OCI-M1 (cell line): ENCODE measurements at places on chromosomes 12 and 14.

- no peak for DNase-seq
Observed at GRCh38 chr12:80966001-80966400, 28.3 kb upstream of the LIN7A start.

DNA sequence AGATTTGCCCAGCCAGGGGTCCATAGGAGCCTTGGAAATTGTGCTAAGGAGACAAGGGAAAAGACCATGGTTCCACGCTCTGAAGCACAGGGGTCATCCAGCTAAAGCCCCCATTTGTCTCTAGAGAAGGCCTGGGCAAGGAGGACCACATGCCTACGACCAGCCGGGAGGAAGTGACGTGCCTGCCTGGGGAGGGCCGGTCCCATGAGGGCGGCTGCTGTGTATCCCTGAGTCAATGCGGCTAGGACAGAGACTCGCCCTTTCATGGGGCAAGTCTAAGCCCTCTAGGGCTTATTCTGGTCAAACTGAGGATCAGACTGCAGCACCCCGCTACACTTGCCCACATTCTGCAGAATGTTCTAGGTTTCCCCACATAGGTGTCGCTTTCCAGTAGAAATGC lies 20.6 kb upstream of the RIN3 start:
- DNase-seq, result no peak

GRCh38 chr12:42237853-42238239 lies 202 bp downstream of the YAF2 start:
- no peak for DNase-seq

- no peak for DNase-seq
Observed at GRCh38 chr14:32354716-32355115, 25.6 kb downstream of the AKAP6 start.

GRCh38 chr12:77079631-77080030 lies 14.3 kb upstream of the E2F7 start:
- no peak for DNase-seq

- no peak for DNase-seq
Observed at GRCh38 chr14:80152763-80153162, 58.5 kb downstream of the DIO2 start.

DNA sequence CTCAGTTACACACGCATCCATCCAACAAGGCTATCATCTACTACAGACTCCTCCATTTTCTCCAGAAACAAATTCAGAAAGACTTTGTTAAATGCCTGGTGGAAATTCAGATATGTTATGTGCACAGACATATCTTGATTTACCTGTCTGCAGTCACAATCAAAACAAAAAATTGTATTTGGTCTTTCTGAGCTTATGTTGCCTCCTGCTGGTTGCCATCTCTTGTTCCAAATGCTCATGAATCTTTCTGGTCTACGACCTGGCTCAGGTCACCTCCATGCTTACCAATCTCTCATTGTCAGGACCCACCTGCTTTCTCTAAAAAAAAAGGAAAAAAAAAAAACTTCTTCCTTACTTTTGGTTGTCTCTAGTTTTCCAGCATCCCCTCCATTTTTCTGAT lies 169.2 kb upstream of the PLXNC1 start:
- peak; percentile 63 for DNase-seq

DNA sequence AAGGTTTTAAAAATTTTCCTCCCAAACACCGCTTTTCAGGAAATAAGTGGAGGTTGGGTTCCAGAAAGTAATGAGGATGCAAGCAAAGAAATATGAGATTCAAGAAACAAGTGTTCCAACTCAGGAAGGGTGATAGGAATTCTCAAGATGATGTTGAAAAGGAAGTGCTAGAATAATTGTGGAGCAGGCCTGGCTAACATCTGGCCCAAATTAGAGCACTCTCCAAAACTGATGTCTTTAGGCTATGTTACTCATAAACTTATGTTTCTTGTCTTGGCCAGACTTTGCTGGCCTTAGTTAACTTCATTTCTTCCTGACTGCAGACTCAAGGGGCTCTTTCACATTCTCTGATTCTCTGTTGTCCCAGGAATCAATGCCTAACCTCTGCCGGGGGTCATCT lies 116.3 kb downstream of the TMTC3 start:
- no peak for DNase-seq

- no peak for DNase-seq
Observed at GRCh38 chr14:69535230-69535848, 39.3 kb downstream of the CCDC177 start.

GRCh38 chr14:100147691-100148464 lies 11.6 kb downstream of the DEGS2 start:
- no peak for DNase-seq

DNA sequence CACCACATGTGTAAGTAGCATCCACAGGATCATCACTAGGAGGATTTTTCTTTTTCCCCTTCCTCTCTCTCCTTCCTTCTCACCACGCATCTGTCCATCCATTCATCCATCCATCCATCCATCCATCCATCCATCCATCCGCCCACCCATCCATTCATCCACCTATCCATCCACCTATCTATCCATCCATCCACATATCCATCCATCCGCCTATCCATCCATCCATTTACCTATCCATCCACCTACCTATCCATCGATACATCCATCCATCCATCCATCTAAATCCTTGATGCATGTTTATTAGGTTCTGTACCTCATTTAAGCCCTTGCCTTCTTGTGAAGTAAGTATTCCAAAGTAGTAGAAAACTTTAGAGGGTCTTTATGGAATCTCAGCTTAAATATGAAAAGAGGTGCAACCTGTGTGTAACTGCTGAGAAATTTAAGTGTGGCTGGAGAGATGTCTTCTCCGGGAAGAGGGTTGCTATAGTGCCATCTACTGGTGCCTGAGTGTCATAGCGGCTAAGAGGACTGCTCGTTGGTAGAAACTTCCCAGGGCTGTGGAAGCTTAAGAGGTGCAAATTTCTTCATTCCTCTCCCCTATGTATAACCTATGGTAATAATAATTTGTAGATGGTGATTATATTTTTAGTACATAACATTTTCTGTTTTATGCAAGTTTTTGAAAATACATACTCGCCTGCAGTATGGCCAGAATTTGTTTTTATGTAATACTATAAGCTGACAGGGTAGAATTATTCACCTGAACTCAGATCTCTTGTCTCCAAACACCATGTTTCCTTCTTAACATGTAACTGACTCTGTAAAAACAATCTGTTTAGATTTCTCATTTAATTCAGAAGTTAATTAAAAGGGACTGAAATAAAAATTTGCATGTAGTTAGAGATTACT lies 46.0 kb downstream of the MYO1H start:
- DNase-seq, result peak; percentile 73

DNA sequence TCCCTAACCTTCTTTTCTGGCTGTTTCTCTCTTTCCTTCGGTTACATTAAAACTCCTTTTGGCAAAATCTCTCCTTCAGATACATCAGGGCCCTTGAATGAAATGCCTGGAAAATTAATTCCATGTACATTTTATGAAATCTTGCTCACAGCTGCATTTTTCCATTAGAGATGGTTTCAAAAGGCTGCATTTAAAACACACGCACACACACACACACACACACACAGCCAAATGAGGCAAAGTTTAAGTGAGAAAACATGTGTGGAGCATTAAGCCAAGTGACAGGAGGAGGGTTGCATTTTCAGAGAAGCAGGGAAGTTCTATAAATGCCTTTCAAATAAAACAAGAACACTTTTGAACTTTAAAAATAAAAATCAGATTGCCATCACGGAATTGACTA lies 216.4 kb downstream of the LRIG3 start:
- no peak for DNase-seq

- no peak for DNase-seq
Observed at GRCh38 chr12:29902043-29902442, 118.3 kb upstream of the TMTC1 start.

- DNase-seq, result no peak
Observed at GRCh38 chr12:33192226-33192625, 247.4 kb downstream of the SYT10 start.

GRCh38 chr14:101233808-101234207 lies 327.5 kb upstream of the DIO3 start:
- no peak for DNase-seq

GRCh38 chr14:74213907-74214803 lies 25.1 kb upstream of the VSX2 start:
- no peak for DNase-seq

DNA sequence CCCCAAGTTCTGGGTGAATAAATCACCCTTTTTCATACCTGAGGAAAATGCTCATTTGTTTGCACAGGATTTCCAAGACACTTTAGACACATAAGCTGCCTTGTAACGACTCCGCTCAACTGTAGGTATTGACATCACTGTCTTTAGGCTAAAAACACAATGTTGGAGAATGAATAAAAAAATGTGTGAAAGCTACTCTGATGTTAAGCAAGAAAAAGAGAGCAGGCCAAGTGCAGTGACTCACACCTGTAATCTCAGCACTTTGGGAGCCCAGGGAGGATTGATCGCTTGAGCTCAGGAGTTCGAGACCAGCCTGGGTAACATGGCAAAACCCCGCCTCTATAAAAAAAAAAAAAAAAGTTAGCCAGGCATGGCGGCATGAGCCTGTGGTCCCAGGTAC lies 11.1 kb upstream of the CIPC start:
- no peak for DNase-seq

GRCh38 chr14:92253381-92253894 lies 69.5 kb upstream of the SLC24A4 start:
- DNase-seq, result no peak

DNA sequence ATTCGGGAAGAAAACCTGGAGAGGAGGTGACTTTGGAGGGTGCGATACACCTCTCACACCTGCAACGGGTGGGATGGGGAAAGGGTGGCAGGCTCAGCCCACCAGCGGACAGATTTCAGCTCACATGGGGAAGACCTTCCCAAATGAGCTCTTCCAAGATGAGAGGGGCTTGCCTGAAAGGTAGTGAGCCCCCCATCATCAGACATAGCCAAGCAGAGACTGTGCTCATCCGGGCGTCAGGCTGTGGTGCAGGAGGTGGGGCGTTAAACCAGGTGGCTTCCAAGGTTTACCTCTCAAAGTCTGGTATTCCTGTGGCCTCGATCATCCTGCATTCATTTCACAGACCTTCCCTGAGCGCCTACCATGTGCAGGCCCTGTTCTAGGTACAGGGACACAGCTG lies 105.4 kb upstream of the FKBP4 start:
- no peak for DNase-seq

DNA sequence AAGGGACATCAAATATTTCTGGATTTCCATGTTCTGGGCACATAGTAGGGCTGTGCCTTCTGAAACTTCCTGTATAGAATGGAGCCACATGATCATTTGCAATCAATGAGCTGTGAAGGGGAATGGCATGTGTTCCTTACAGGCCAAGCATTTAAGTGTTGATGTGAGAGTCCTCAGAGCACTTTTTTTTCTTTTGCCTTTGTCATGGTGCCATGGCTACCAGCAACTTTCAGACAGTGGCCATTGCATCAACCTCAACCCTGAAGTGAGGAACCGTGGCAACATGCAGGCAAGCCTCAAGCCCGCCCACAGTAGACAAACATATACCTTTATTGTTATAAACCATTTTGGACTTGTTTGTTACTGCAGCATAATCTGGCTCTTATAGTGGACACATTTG lies 948.1 kb downstream of the NRXN3 start:
- DNase-seq, result peak; percentile 3

DNA sequence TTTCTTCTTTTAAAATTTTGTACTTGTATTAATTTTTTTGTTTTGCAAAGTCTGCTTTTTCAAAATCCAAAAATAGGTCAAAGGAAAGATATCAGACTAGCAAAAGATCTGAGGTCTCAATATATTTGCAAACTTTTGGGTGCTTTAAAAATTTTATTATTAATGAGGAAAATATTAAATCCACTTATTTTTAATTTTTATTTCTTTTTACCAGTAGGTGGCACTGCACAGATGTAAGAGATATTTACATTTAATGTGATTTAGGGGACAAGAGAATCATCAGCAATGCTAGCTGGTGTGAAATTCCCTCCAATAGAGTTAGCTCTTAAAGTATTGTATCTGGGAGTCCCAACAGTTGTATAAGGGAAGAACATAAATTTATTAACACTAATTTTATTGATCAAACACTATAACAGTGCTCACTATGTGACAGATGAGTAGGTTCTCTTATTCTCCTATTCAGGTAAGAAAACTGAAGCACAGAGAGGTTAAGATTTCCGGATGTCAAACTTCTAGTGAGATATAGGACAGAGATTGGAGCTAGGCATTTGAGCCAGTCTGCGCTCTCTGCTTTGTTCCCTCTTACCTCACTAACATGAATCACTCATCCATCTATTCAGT lies 30.5 kb downstream of the ALX1 start:
- DNase-seq, result peak; percentile 42

DNA sequence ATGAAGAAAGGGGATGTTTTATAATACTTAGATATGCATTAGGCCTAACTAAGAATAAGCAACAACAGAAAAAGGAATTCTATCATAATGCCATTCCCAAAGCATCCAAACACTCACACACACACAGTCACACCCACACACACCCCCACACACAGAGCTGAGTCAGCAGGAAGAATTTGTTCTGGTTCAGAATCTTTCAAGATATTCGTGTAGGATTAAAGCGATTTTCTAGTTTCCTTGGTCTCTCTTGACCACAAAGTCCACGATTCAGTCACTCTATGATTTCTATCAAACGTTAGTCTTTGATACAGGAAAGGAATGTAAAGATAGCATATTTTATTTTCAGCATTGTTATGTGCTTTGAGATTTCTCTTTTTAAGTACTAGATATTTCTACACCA lies 382.6 kb upstream of the DCN start:
- DNase-seq, result peak; percentile 43

DNA sequence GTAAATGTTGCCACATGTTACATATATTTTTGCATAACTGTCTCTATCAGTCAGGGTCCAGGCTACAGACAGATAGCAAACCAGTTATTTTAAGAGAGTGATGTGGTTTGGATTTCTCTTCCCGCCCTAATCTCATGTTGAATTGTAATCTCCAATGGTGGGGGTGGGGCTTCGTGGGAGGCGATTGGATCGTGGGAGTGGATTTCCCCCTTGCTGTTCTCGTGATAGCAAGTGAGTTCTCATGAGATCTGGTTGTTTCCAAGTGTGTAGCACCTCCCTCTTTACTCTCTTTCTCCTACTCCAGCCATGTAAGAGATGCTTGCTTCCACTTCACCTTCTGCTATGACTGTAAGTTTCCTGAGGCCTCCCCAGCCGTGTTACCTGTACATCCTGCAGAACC lies 704.2 kb upstream of the TBX3 start:
- DNase-seq, result peak; percentile 94

DNA sequence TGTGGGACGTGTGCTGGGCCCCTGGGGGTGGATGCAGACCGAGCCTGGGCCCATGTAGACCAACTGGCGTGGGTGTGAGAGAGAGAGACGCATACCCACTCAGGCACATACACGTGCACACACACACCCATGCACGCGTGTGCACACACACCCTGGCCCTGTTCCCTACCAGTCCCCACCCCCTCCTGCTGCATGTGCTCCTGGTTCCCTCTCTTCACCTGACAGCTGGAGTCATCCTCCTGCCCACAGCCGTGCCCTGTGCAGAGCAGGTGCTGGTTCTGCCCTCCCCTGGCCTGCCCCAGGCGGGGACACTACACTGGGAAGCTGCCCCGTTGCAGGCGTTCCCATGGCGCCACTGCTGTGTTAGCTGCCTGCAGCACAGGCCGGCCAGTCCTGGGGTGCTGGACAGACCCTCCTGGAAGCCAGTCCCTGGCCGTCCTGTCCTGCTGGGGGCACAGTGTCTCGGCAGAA lies 18.5 kb downstream of the PACS2 start:
- DNase-seq, result no peak

- no peak for DNase-seq
Observed at GRCh38 chr14:100733152-100733850, 6.6 kb downstream of the DLK1 start.
